ENCODE measurements at places on chromosomes 7 and 10.

DNA sequence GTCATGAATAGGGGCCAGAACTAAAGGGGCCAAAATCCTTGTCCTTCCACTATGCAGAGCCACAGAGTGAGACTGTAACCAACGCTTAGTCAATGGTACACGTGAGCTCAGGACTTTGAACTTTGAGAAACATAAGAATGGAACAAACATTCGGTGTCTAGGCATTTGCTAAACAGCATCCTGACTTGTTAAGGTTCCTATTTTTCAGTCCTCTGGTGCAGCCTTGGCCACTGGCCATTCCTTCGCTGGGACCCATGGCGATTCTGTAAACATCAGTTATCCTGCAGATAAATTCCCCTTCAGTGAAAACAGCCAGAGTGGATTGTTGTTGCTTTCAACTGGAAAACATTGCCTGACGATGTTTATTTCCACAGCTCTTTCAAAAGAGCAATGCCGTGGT lies 266.8 kb downstream of the SORCS1 start:
- DNase-seq: no peak

DNA sequence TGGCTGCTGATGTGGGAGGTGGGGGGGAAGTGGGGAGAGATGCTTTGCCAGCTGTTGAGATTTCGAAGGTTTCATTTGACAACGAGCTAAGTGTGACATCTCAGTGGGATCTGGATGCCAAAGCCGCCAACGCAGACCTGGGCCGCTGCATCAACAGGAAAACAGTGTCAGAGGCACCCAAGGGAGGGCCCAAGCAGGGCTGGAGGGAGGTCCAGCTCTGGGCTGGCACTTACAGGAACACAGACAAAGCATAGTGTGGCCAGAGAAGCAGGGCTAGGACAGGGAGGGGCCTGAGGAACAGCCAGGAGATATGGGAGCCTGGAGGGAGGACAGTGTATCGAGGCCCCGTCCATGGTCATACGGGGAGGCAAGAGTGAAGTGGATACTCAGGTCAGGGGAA lies 73.1 kb downstream of the GTF2IRD1 start:
- no peak for DNase-seq

GRCh38 chr10:19421674-19422073 lies 373.1 kb downstream of the MALRD1 start:
- no peak for DNase-seq

- no peak for DNase-seq
Observed at GRCh38 chr7:115953592-115954255, 76.8 kb downstream of the TFEC start.

DNA sequence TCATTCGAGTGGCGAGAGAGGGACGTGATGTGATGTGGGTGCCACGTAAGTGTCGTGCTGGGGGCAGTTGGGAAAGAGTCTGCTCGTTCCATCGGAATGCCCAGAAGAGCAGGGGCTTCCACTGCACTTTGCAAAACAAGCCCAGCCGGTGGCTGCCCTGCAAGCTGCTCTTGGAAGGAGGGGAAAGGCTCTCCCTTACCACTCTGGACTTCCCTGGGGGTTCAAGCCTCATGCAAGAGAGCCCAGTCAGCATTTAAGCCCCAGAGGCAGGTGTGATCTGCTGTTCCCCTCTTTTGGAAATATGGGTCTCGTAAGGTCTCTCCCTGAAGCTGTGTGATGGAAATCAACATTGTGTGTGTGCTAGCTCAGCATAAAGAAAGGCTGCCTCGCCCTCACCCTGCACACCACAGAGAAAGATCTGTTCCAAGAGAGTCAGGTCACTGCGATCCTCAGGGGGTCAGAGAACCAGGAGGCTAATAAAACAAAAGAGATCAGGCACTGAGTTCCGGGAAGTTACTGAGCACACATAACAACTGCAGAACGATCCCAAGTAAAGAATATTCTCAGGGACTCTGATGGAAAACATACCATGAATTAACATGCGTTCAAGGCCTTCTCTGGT lies 212.5 kb downstream of the ADAM12 start:
- no peak for DNase-seq
